Upper lobe of right lung (tissue), 1 donor: ENCODE measurements at places on chromosomes 13 and 19.

DNA sequence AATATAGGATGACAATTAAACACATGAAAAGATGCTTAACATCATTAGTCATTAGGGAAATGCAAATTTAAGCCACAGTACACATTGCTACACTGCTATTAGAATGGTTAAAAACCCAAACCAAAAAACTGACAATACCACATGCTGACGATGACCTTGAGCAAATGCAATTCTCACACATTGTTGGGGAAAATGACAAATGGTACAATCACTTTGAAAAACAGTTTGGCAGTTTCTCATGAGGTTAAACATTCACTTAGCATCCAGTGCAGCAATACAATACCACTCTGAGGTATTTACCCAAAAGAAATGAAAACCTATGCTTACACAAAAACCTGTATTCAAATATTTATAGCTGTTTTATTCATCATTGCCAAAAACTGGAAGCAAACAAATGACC lies 11.3 kb downstream of the FLT3 start:
- H3K27ac ChIP-seq: no peak overlapping the region

- H3K4me1 ChIP-seq: no peaks in the 10 kb centered on the region
- H3K27me3 ChIP-seq: no peaks in the 10 kb centered on the region
- DNase-seq: no peak
- H3K36me3 ChIP-seq: peaks cover 30% of the 10 kb centered on the region
- H3K27ac ChIP-seq: no peak overlapping the region
- H3K4me3 ChIP-seq: no peak overlapping the region
These were observed 29.0 kb upstream of the ZNF564 start for GRCh38 chr19:12580180-12580694.

DNA sequence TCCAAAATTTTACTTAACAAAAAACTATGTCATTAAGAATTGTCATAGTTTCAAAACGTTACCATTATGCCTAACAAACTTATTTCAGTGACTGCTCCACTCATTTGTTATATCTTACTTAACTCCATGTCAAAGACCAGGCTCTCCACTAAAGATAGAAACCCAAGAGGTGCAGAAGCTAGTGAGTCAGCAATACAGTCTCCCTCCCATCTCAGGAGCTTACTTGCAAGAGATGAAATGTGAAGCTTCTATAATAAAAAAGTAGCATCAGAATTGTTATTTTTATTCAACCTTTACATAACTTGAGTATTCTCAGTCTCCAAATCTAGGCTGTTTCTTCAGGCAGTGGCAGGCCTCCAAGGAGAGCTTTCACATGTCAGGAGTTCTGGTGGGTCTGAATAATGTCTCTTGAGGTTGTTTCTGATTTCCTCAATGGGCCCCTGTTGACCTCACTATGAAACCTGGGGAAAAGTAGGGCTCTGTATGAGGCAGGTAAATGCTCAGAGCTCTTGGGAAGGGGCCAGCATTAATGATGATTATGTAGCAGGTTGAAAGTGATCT lies 242.0 kb downstream of the NDFIP2 start:
- H3K27ac ChIP-seq: no peak overlapping the region
- H3K4me1 ChIP-seq: no peaks in the 10 kb centered on the region
- H3K36me3 ChIP-seq: no peaks in the 10 kb centered on the region
- DNase-seq: no peak
- no peaks in the 10 kb centered on the region for H3K27me3 ChIP-seq
- H3K4me3 ChIP-seq: no peak overlapping the region

DNA sequence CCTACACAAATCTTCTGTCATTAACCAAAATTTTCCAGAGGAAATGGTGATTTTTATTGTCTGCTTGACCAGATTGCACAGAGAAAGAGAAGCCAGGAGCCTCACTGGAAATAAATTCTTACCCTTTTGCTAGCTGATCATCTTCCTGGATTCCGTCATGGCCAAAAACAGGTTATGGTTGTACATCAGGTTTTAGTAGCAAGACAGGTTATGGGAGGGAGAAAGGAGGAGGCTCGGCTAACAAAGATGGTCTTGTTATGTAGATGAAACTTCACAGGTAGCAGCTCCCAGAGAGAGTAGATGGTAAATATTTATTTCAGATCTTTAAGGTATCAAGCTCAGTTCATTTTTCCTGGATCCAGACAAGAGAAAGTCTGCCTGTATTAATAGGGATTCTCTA lies 19.7 kb upstream of the CEACAM3 start:
- H3K36me3 ChIP-seq: no peaks in the 10 kb centered on the region
- no peak overlapping the region for H3K4me3 ChIP-seq
- DNase-seq: no peak
- H3K27ac ChIP-seq: no peak overlapping the region
- peaks cover 9% of the 10 kb centered on the region for H3K27me3 ChIP-seq
- peaks cover 11% of the 10 kb centered on the region for H3K4me1 ChIP-seq

- no peak overlapping the region for H3K27ac ChIP-seq
- no peak for DNase-seq
- H3K27me3 ChIP-seq: no peaks in the 10 kb centered on the region
- no peak overlapping the region for H3K4me3 ChIP-seq
- H3K36me3 ChIP-seq: no peaks in the 10 kb centered on the region
- no peaks in the 10 kb centered on the region for H3K4me1 ChIP-seq
These were observed 47.9 kb upstream of the SIAH3 start for GRCh38 chr13:45899406-45899805.

DNA sequence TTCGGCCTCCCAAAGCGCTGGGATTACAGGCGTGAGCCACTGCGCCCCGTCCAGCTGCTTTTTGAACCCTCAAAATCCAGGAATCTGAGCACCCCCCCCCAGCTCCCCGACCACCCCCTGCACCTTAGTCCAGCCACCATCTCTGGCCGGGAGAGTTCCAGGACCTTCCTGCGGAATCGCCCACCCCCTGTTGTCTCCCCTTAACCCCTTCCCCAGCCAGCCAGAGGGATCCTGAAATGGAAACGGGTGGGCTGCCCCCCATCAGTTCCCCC lies 772 bp upstream of the MBD3 start:
- peaks cover 15% of the 10 kb centered on the region for H3K4me1 ChIP-seq
- no peaks in the 10 kb centered on the region for H3K27me3 ChIP-seq
- DNase-seq: no peak
- H3K4me3 ChIP-seq: peak overlapping the region; percentile 65
- H3K36me3 ChIP-seq: peaks cover 30% of the 10 kb centered on the region

DNA sequence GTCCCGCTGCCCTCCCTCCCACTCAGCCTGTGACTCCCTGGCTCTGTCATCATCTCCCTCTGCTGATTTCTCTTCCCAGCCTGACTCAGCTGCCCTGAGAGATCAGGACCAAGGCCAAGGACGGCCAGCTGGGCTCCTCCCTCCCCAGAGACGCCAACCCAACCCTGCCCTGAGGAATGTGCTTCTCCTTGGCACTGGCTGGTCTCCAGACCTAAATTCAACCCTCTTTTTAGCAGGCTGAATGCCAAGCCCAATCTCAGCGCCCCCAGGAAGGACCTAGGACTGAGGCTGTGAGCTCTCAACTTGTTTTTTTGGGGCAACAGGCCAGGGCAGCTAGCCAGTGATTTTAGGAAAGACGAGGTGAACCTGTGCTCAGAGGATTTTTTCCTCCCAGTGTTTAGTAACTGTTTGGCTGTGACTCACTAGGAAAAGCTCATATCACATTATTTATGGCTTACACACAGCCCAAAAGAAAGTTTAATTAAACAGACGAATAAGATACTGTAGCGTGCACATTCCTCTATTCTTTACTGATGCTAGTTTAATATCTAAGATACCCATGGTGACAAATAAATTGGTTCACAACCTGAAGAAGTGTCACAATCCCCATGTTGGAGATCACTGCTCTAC lies 7.4 kb upstream of the IGFL1 start:
- H3K27me3 ChIP-seq: peaks cover 2% of the 10 kb centered on the region
- peak; percentile 85 for DNase-seq
- no peak overlapping the region for H3K27ac ChIP-seq
- no peaks in the 10 kb centered on the region for H3K36me3 ChIP-seq

DNA sequence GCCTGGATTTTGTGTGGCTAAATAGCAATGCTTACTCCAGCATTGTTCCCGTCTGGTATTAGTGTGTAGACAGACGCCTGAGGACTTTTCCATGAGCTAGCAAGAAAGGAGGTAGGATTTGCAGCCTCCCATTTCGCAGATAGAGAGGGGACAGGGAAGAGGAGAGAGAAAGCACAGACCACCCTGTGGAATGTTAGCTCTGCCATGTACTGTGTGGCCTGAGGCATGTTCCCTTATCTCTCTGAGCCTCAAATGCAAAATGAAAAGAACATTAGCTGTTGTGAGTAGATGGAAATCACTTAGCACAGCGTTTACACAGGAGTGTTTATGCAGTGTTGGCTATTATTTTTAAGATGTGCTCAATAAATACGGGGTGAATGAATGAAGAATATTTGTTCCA lies 45.5 kb downstream of the OLFM4 start:
- no peaks in the 10 kb centered on the region for H3K4me1 ChIP-seq
- DNase-seq: no peak
- no peak overlapping the region for H3K27ac ChIP-seq
- no peaks in the 10 kb centered on the region for H3K27me3 ChIP-seq

GRCh38 chr13:49810567-49811526 lies 18.4 kb upstream of the KPNA3 start:
- H3K4me3 ChIP-seq: no peak overlapping the region
- no peak overlapping the region for H3K27ac ChIP-seq
- no peaks in the 10 kb centered on the region for H3K4me1 ChIP-seq

DNA sequence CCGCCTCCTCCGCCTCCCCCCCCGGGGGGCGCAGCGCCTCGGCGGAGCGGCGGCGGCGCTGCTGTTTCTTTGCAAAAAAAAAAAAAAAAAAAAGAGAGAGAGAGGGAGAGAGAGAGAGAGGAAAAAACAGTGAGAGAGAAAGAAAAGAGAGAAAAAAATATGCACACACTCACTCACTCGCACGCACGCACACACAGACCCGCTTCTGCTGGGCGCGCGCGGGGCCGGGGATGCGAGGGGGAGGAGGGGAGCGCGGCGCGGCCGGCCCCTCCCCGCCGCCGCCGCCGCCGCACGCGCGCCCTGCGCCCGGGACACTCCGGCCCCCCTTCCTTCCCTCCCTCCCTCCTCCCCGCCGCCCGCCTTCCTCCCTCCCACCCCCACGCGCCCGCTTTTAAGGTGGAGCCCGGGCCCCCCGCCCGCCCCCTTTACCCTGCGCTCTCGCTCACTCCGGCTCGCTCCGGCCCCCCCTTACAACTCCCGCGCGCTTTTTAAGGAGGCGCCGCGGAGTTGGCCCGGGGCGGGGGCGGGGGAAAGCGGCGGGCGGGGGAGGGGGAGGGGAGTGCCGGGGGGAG lies at the start of gene SAMD1:
TSS of gene SAMD1 (minus strand) at position 243 of the 572 bp plus-strand sequence.
- no peaks in the 10 kb centered on the region for H3K4me1 ChIP-seq
- H3K36me3 ChIP-seq: peaks cover 11% of the 10 kb centered on the region
- peak within 1 kb of the TSS; percentile 76 for H3K27ac ChIP-seq
- H3K27me3 ChIP-seq: no peaks in the 10 kb centered on the region
- peak; percentile 95 for DNase-seq
- H3K4me3 ChIP-seq: peak within 1 kb of the TSS; percentile 66

- H3K36me3 ChIP-seq: no peaks in the 10 kb centered on the region
- H3K27me3 ChIP-seq: peaks cover 11% of the 10 kb centered on the region
- no peak overlapping the region for H3K4me3 ChIP-seq
- no peak overlapping the region for H3K27ac ChIP-seq
- DNase-seq: no peak
These were observed 7.7 kb downstream of the SLC5A5 start for GRCh38 chr19:17879466-17879865.

DNA sequence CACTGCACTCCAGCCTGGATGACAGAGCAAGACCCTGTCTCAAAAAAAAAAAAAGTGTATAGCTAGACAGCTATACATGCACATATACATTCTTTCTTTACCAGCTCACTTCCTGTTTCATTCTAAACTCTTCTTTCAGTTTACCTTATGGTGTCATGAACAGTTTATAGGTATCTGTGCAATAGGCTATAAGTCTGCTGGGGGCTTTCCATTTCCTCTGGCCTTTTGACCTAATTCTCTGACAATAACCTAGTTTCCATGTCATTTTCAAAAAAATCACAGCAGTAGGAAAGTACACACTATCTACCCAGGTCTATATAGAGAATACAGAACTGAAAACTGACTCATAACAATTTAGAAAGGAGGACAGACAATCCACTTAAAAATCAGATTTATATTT lies 24.4 kb upstream of the URAD start:
- peaks cover 11% of the 10 kb centered on the region for H3K27me3 ChIP-seq
- H3K27ac ChIP-seq: no peak overlapping the region
- H3K4me3 ChIP-seq: no peak overlapping the region
- DNase-seq: no peak
- H3K36me3 ChIP-seq: no peaks in the 10 kb centered on the region
- H3K4me1 ChIP-seq: no peaks in the 10 kb centered on the region

DNA sequence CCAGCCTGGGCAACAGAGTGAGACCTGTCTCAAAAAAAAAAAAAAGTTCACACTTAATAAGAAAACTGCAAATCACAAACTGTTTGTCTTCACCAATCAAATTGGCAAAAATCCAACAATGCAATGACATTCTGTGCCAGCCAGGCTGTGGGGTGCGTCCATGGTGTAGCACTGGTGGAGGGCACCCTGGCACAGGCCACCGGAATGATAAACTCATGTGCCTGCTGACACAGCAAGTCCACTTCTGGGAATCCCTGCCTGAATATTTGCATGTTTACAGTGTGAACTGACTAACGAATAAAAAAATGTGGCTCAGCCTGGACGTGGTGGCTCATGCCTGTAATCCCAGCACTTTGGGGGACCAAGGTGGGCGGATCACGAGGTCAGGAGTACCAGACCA lies 1.6 kb upstream of the LRRC25 start:
- peaks cover 16% of the 10 kb centered on the region for H3K4me1 ChIP-seq
- peaks cover 12% of the 10 kb centered on the region for H3K27me3 ChIP-seq
- DNase-seq: no peak
- H3K36me3 ChIP-seq: no peaks in the 10 kb centered on the region

- no peaks in the 10 kb centered on the region for H3K36me3 ChIP-seq
- no peak overlapping the region for H3K27ac ChIP-seq
- no peak overlapping the region for H3K4me3 ChIP-seq
- no peak for DNase-seq
- peaks cover 17% of the 10 kb centered on the region for H3K4me1 ChIP-seq
These were observed 5.1 kb downstream of the POU4F1 start for GRCh38 chr13:78598116-78598781.

DNA sequence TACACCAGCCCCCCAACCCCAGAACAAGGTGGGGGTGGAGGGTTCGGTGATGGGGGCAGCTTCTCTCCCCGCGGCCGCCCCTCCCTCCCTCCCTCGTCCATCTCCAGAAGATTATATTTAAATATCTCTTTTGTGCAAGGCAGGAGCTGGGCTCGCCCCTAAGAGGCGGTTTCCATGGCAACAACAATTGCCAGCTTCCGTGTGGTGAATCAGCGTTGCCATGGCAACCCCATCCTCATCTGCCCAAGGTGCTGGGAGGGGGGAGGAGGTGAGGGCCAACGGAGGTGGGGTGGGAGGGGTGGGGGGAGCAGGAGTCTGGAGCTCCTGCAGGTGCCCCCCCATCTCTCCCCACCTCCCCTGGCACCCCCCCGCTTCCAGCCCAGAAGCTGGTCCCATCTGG lies 46.4 kb downstream of the CELF5 start:
- H3K27ac ChIP-seq: no peak overlapping the region
- H3K36me3 ChIP-seq: no peaks in the 10 kb centered on the region
- H3K4me3 ChIP-seq: no peak overlapping the region
